ENCODE measurements at places on chromosomes 4 and X. TPM values are rescaled to one million over a fixed set of nuclear protein-coding genes. Genes with fewer than 3 reads are reported as not detected.

Gene TLR1
- total RNA-seq = not detected

GRCh38 chrX:110316351-110317060 is 1.4 kb downstream of the AMMECR1 start:
- H3K36me3 ChIP-seq = no peaks in the 10 kb centered on the region
- H3K27me3 ChIP-seq = no peaks in the 10 kb centered on the region
- peak overlapping the region; percentile 95 for H3K4me3 ChIP-seq
- no peak for DNase-seq
- peaks cover 21% of the 10 kb centered on the region for H3K4me1 ChIP-seq

Gene PASD1
- not detected for total RNA-seq

- no peaks in the 10 kb centered on the region for H3K36me3 ChIP-seq
- H3K27ac ChIP-seq = no peak overlapping the region
- H3K4me1 ChIP-seq = no peaks in the 10 kb centered on the region
- 0 out of 2 replicates have a peak, but pooled peaks cover 2% of the 10 kb centered on the region for H3K27me3 ChIP-seq
- DNase-seq = no peak
Observed at GRCh38 chr4:78756776-78757175, 19.4 kb upstream of the BMP2K start.

Gene FSTL5
- total RNA-seq = not detected

GRCh38 chr4:140673729-140674128 is 82.5 kb downstream of the TBC1D9 start:
- no peak for DNase-seq
- H3K36me3 ChIP-seq = peaks cover 21% of the 10 kb centered on the region
- no peak overlapping the region for H3K27ac ChIP-seq
- no peak overlapping the region for H3K4me3 ChIP-seq
